ENCODE measurements at places on chromosomes 7 and 10.

DNA sequence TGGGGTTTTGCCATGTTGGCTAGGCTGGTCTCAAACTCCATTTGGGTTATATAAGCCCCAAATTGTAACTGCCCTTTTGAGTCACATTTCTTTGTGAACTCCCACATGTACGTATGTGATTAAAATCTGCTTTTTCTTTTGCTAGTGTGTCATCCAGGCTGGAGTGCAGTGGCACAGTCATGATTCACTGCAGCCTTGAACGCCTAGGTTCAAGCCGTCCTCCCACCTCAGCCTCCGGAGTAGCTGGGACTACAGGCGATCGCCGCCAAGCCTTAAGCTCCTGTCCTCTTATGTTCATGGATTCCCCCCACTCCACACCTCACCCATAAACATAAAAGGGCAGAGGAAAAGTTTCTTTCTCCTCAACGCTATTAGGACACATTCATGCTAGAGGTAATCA, 4.4 kb upstream of the SMC3 start:
- DNase-seq, result no peak

DNA sequence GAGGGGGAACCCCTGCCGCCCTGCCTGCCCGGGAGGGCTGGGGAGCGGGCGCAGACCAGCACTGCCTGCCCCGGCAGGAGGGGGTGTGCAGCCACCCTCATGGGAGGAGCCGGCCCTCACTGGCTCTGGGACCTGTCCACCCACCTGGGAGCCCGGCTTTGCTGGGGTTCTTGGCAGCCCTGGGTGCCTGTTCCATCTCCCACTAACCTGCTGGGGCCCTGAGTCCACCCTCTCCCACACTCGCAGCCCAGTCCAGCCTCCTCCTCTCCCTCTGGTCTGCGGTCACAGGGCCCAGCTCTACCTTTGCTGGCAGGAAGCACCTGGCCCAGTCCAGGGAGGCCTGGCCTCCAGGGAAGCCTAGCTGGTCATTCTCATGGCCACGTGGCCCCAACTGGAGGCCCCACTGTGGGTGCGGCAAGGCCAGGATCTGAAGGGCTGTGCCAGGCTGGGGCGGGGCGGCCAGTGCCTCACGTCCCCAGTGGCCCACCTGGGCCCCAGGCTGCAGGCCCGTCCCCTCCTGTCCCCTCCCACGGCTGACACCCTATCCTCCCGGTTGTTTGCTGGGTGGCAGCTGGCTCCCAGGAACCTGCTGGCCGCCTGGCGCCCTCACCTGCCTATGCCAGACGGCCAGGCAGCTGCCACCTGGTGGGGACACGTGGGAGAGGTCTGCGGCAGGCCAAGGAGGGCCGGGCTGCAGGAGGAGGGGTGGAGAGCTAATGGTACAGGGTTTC, at the start of gene TMEM184A:
Gene TMEM184A, minus strand, starts transcription at position 393 of the 731 bp plus-strand sequence. CDS start 721 bp downstream, outside the sequence.
- no peak for DNase-seq

GRCh38 chr10:127149501-127150081, 46.8 kb downstream of the INSYN2A start:
- DNase-seq, result no peak

GRCh38 chr10:88670497-88670896, 6.3 kb downstream of the LIPF start:
- DNase-seq, result no peak

- DNase-seq, result no peak
These were observed 22.1 kb upstream of the UMAD1 start for GRCh38 chr7:7618410-7618809.

GRCh38 chr7:31748084-31748483, 61.1 kb downstream of the PPP1R17 start:
- no peak for DNase-seq

DNA sequence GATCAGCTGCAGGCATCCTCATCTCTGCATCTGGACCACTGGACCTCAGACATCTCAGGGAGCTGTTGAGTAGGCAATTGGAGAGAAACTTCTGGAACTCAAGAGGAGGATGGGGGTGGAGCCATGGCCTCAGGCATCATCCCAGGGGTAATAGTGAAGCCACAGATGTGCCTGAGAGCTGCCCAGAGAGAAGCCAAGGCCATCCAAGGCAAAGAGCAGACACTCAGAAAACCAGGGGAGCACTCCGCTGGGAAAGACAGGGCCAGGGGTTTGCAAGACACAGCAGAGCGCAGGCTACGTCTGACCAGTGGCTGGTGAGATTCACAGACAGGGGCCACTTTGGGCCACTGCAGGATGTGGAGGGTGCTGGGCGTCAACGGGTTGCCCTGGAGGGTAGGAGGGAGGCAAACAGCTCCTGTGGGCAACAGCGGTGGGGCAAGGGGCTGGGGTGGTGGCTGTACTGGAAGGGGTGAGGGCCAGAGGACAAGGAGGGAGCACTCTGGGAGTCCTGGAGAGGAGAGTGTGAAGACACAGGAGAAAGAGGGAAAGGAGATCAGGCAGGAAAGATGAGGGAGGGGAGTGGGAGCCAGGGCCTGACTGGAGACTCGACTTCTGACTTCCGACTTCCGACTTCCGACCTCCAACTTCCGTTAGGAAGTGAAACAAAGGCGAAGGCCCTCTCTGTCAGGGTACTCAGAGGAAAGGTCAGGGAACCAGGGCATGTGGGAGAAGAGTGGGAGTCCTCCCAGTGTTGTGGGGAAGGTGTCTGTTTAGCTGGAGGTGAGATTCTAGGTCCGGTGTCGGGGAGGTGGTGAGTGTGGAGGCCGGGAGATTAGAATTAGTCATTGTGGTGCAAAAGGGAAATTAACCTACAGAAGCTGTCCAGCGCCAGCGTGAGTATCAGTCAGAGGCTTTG, 69.7 kb upstream of the ANTXRL start:
- DNase-seq, result no peak

- DNase-seq, result no peak
These were observed 331.4 kb upstream of the TMEM229A start for GRCh38 chr7:124364283-124364682.

DNA sequence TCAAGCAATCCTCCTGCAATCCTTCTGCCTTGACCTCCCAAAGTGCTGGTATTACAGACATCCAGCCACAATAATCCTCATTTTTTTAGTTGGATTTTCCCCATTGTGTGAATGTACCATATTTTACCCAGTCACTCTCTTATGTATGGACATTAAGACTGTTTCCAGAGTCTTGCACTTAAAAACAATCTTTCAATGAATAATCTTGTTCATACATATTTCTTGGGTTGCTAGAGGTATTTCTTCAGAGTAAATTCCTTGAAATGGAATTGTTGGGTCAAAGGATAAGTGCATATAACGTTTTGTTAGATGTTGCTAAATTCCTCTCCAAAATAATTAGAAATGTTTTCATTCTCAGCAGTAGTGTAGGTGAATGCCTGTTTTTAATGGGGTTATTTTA, 283.1 kb upstream of the KAT6B start:
- no peak for DNase-seq

DNA sequence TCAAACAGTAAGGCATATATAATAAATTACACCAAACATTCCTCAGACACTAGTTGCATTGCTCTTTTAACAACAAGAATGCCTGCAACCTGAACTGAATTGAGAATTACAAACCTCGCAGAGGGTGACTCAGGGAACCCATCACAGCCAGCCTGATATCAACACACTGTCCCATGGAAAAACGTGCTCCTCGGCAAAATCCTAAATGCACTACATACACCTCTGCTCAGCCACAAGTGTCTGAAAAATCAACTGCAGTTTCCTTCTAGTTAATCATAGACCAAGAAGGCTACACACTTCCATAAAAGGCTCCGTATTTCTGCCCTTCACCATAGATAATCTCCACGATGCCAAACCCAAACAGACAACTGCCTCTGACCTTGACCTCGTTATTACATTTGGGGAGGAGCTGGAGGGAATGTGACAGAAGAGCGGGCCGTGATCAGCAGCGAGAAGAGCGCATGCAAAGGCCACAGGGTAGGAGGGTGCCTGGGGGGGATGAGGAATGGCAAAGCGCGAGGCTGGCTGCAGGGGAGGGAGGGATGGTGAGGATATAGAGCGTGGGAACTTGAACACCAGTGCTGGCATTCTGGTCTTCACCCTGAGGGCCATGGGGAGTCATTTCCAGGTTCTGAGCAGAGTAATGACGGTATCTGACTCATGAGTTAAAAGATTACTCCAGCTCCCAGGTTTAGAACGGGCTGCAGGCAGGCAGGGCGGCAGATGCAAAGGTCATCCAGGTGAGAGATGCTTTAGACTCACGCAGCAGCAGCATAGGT, 201.9 kb upstream of the FRMD4A start:
- no peak for DNase-seq

DNA sequence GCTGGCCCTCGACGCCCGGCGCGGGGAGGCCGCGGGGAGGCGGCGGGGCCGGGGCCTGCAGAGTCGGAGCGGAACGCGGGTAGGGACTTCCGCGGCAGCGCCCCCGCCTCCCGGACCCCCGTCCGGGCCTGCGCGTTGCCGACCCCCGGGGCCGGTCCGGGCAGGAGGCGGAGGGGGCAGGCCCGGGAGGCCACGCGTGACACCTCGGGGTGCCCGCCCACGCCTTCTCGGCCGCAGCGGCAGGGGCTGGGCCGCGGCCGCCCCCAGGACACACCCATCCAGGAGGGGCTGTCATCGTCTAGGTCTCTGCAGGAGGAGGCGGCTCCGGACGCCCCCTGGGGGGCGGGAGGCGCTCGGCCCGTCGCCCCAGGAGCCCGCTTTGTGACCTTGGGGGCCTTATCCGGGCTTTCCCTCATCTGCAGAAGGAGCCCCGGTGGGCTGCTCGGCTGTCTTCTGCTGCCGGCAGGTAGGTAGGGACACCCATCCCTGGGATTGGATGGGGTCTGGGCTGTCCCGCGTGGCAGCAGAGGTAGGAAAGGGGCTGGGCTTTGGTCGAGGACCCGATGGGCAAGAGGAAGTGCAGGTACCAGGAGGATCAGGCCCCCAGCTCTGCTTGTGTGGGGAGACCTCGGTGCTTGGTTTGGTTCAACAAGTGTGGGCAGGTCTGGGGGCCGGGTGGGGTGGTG, 569 bp downstream of the ZNF316 start:
- no peak for DNase-seq
